ENCODE measurements at places on chromosomes 4 and X. TPM values are rescaled to one million over a fixed set of nuclear protein-coding genes. Genes with fewer than 3 reads are reported as not detected.

CLDN22 gene
- not detected for total RNA-seq

BMPR1B gene
- total RNA-seq = 6.9 TPM

SPANXB1 gene
- not detected for total RNA-seq

EMD gene
- 50.5 TPM for total RNA-seq

MAP3K15 gene
- not detected for total RNA-seq

ATP11C gene
- 8.5 TPM for total RNA-seq

PNMA3 gene
- not detected for total RNA-seq

KIT gene
- 1.4 TPM for total RNA-seq

PLXNB3 gene
- 0.10 TPM for total RNA-seq

MAB21L2 gene
- not detected for total RNA-seq

UBE2D3 gene
- total RNA-seq = 350 TPM

TMEM154 gene
- total RNA-seq = 1.2 TPM

SUPT20HL2 gene
- not detected for total RNA-seq

POU3F4 gene
- not detected for total RNA-seq

GATA1 gene
- not detected for total RNA-seq

ASB5 gene
- 122 TPM for total RNA-seq

LRRC66 gene
- total RNA-seq = 0.33 TPM

SOD3 gene
- total RNA-seq = 7.7 TPM

FRMPD4 gene
- total RNA-seq = not detected

All from gastrocnemius medialis (tissue), 4 donors.